Bladder microvascular endothelial cell (primary cell): ENCODE measurements at places on chromosomes 2 and 18. TPM values are rescaled to one million over a fixed set of nuclear protein-coding genes. Genes with fewer than 3 reads are reported as not detected.

The ARHGAP15 gene
- total RNA-seq, result 0.19 TPM in 1 of 2 replicates, not detected in the other

The SIX3 gene
- total RNA-seq, result not detected in 2 replicates

The CFAP65 gene
- not detected in 2 replicates for total RNA-seq

The MROH2A gene
- total RNA-seq, result not detected in 2 replicates

The CHRND gene
- not detected in 2 replicates for total RNA-seq

The SCG2 gene
- 0.38 TPM in 1 of 2 replicates, not detected in the other for total RNA-seq

The PKP4 gene
- 63.1 and 72.0 TPM in 2 replicates for total RNA-seq

The G6PC2 gene
- total RNA-seq, result not detected in 2 replicates

The SULT1C4 gene
- 7.6 and 82.8 TPM in 2 replicates for total RNA-seq

The UGT1A4 gene
- not detected in 2 replicates for total RNA-seq

The RGPD3 gene
- under 0.01 and 0.19 TPM in 2 replicates for total RNA-seq

The CELF4 gene
- not detected in 2 replicates for total RNA-seq

The CHRNG gene
- total RNA-seq, result not detected in 2 replicates

The APOB gene
- under 0.01 and 0.57 TPM in 2 replicates for total RNA-seq
